Nephron progenitor cell (in vitro differentiated cells): ENCODE measurements at places on chromosomes 5 and 9.

- H3K4me3 ChIP-seq, result peak overlapping the region; percentile 13
- H3K36me3 ChIP-seq, result no peaks in the 10 kb centered on the region
- H3K27ac ChIP-seq, result peak overlapping the region; percentile 23
These were observed 8.3 kb upstream of the TGFBI start for GRCh38 chr5:136020383-136021015.

DNA sequence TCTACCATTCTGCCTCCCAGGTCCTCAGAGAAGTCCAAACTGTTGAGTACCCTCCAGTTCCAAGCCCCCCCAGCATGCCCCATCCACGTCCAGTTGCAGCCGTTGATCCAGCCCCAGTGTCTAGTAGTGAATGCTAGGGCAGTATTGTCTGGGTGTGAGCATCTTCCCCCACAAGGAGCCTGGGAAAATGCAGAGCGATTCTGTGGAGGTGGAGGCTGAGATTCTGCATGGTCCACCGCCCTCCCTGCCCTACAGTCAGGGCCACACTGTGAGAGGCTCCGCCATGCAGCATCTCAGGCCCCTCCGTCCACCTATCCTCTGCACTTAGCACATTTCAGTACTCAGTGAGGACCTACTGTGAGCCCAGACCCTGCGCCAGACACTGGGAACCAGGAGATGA lies 135.9 kb downstream of the GABBR2 start:
- H3K27me3 ChIP-seq, result peaks cover 9% of the 10 kb centered on the region
- no peak for DNase-seq
- H3K4me1 ChIP-seq, result peaks cover 5% of the 10 kb centered on the region
- no peak overlapping the region for H3K27ac ChIP-seq
- no peaks in the 10 kb centered on the region for H3K36me3 ChIP-seq

GRCh38 chr5:14356305-14356704 lies 213.2 kb downstream of the TRIO start:
- peaks cover 26% of the 10 kb centered on the region for H3K4me1 ChIP-seq
- no peak overlapping the region for H3K4me3 ChIP-seq
- H3K36me3 ChIP-seq, result peaks cover 27% of the 10 kb centered on the region
- H3K27ac ChIP-seq, result no peak overlapping the region

DNA sequence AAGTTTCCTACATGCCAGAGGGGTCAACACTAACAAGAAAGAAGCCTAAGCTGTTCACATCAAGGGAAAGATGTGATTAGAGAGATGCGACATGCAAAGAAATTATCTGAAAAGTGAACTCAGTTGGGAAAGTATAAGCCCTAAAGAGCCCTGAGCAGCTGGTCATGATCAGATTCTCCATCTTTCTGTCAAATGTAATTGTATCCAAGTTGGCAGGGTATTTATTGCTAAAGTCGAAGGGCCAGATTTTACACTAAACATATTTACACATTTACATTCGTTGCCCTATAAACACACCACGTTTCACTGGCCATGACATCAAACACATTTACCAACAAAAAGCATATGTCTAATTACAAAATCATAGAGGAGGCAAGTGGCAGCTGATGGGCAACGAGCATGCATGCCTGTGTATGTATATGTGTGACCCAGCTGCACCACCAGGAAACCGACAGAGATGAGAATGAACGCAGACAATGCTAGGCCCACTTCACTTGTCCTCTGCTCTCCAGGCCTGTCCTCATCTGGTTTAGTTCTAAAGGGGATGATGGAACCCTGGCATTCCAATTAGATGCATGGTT lies 6.3 kb downstream of the FOXD1 start:
- peaks cover 73% of the 10 kb centered on the region for H3K4me1 ChIP-seq
- H3K27me3 ChIP-seq, result peaks cover 91% of the 10 kb centered on the region
- no peak overlapping the region for H3K27ac ChIP-seq
- no peak for DNase-seq

DNA sequence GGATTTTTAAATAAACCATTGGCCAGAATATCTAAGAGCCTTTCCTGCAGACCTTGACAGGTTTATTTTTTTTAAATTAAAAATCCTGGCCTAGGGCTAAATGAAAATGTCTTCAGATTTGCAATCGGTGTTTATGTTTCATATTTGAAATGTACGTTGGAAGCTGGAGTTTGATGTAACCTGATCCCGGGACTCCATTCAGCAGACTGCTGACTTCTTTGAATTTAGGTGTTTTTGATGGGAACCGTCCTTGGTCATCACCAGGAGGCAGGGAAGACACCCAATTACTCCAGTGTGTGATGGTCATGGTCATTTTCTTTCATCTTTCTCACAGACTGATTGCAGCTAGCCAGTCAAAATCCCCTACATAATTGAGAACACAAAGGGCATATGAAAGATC lies 60.1 kb upstream of the BRINP1 start:
- no peaks in the 10 kb centered on the region for H3K36me3 ChIP-seq
- no peaks in the 10 kb centered on the region for H3K4me1 ChIP-seq
- H3K27me3 ChIP-seq, result no peaks in the 10 kb centered on the region
- no peak overlapping the region for H3K27ac ChIP-seq

DNA sequence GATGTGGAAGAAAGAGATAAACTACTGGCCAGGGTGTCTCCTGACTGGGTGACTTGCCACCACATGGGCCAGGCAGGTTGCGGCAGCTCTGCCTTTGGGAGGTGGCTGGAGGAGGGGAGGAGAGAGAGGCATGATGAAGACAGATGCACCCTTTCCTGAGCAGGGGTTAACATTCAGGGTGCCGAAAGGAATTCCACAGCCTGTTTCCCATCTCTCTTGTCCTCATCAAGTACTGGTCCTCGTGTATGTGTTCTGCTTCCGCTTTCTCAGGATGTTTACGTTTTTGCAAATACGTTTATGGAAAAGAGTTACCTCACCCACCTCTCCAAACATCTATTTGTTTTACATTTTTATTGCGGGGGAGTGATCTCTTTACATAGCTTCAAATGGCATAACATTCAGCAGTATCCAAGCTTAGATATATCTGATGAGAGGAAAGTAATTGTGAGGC lies 73.4 kb downstream of the C9orf85 start:
- peaks cover 17% of the 10 kb centered on the region for H3K36me3 ChIP-seq
- no peak overlapping the region for H3K4me3 ChIP-seq
- no peaks in the 10 kb centered on the region for H3K27me3 ChIP-seq

- peaks cover 51% of the 10 kb centered on the region for H3K36me3 ChIP-seq
- no peak overlapping the region for H3K27ac ChIP-seq
- H3K27me3 ChIP-seq, result no peaks in the 10 kb centered on the region
- DNase-seq, result no peak
These were observed 56.1 kb downstream of the LSM11 start for GRCh38 chr5:157799578-157799977.

GRCh38 chr5:78659714-78660113 lies 11.1 kb upstream of the LHFPL2 start:
- peaks cover 10% of the 10 kb centered on the region for H3K27me3 ChIP-seq
- no peak overlapping the region for H3K27ac ChIP-seq
- no peak overlapping the region for H3K4me3 ChIP-seq
- H3K4me1 ChIP-seq, result peaks cover 14% of the 10 kb centered on the region

GRCh38 chr9:123542435-123543225 lies 186.6 kb downstream of the CRB2 start:
- H3K4me1 ChIP-seq, result peaks cover 34% of the 10 kb centered on the region
- no peak overlapping the region for H3K27ac ChIP-seq
- H3K27me3 ChIP-seq, result peaks cover 6% of the 10 kb centered on the region
- H3K36me3 ChIP-seq, result peaks cover 7% of the 10 kb centered on the region

DNA sequence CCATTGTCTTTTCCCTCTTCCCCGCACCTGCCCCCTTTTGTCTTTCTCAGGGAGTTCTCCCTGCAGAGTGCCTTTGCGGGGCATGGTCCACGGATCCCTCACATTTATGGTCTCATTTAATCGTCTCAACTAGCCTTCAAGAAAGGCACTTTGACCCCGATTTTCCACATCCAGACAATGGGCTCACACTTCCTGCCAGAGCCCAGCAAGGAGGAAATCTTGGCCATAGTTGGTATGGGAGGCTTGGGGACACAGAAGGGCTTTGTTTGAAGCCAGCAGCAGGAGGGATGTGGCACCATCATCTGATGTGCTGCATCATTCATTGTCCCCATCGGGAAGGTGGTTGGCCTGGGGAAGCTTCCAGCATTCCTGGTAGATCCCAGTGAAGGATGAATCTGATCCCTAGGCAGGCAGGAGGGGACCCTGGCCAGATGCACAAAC lies 24.9 kb downstream of the GSN start:
- peaks cover 54% of the 10 kb centered on the region for H3K4me1 ChIP-seq
- no peaks in the 10 kb centered on the region for H3K36me3 ChIP-seq
- no peak for DNase-seq
- H3K27ac ChIP-seq, result no peak overlapping the region
- H3K27me3 ChIP-seq, result peaks cover 8% of the 10 kb centered on the region

- peaks cover 7% of the 10 kb centered on the region for H3K36me3 ChIP-seq
- H3K4me3 ChIP-seq, result no peak overlapping the region
- no peaks in the 10 kb centered on the region for H3K27me3 ChIP-seq
- H3K27ac ChIP-seq, result peak overlapping the region; percentile 84
These were observed 356.2 kb upstream of the CD180 start for GRCh38 chr5:67552773-67553172.

DNA sequence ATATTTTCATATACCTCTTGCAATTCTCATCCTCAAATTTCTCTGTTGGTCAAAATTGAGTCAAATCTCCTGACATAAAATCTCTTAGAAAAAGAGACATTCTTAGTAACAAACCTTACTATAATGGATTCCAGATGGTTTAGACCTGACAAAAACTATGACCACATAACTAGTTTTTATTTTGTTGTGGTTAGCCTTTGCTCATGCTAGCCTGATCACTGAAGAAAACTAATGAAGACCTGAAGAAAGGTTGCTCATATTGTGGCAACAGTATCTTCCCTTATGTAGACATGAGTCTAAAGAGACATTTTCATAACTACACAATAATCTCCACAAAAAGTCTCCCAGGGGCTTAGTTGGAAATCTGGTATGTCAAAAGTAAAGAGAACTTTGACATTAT lies 274.1 kb upstream of the TMEM161B start:
- H3K4me3 ChIP-seq, result no peak overlapping the region
- no peak for DNase-seq
- H3K4me1 ChIP-seq, result no peaks in the 10 kb centered on the region
- no peak overlapping the region for H3K27ac ChIP-seq
- peaks cover 3% of the 10 kb centered on the region for H3K27me3 ChIP-seq

DNA sequence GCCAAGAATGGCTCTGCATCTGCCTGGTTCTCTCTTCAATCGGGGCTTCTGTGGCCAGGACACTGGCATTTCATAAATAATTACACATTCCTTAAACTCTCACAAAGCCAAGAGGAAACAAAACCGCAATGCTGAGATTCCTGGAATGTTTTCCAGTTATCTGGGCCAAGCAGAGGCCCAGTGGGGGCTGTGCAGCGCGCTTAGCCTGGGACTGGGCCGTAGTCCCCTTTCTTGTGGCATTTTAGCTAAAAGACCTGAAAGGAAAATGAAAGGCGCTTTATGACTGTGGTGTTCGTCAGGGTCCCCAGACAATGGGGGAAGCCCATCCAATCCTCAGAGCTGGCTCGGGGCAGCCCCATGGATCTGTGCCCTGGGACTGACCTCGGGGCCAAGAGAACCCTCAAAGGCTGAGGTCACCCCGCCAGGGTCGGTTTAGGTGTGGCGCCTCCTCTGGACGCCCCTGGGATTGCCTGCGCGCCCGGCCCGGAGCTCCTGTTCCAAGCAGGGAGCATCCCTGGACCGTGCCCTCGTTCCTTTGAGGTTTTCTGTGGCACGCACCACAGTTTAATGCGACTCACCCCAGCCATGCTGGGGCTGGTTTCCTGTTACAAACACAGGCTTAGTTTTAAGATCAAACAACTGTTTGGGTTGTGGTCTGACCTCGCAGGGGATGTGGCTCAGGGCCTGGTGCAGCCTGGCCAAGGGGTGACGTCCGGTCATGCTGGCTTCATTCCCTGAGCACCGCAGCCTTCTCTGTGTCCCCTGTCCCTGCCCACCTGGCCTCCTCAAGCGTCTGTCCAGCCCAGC lies 51.5 kb upstream of the NKD2 start:
- H3K27me3 ChIP-seq, result peaks cover 16% of the 10 kb centered on the region
- DNase-seq, result no peak
- H3K36me3 ChIP-seq, result no peaks in the 10 kb centered on the region
- H3K4me1 ChIP-seq, result peaks cover 50% of the 10 kb centered on the region
- no peak overlapping the region for H3K4me3 ChIP-seq

DNA sequence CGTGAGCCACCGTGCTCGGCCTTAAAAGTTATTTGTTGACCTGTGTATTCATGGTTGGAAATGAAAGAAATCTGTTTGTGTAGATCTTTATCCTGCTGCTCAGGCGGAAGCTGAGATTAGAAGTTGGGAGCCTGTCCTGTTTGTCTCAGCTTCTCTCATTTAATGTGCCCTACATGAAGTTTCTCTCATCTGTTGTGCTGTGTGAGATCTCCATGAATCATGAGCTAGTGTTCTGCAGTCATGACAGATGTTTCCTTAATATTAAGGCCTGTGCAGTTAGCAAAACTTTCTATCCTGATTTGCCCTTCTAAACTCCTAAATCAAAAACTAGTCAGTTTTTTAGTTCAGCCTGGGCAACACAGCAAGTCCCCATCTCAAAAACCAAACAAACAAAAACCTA lies 59.5 kb downstream of the FAM78A start:
- no peak for DNase-seq
- no peak overlapping the region for H3K4me3 ChIP-seq
- peaks cover 5% of the 10 kb centered on the region for H3K27me3 ChIP-seq
- peaks cover 7% of the 10 kb centered on the region for H3K4me1 ChIP-seq

DNA sequence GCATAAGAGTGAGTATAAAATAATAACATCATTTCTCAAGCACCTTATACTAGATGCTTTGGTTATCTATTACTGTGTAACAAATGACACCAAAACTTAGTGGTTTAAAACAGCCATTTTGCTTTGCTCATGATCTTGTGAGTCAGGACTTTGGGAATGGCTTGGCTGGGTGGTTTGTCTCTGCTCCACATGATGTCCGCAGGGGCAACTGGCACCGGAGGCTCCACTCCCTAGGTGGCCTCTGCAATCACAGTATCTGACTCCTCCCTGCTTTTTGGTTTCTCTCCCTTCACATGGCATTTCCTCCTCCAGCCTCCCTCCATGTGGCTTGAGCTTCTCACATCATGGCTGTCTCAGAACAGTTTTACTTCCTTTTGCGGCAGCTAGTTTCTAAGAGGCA lies 259.5 kb downstream of the GAS1 start:
- H3K36me3 ChIP-seq, result peaks cover 5% of the 10 kb centered on the region
- peaks cover 5% of the 10 kb centered on the region for H3K4me1 ChIP-seq
- H3K27me3 ChIP-seq, result peaks cover 3% of the 10 kb centered on the region
- no peak overlapping the region for H3K4me3 ChIP-seq
- no peak for DNase-seq

GRCh38 chr5:53779541-53779981 lies 219.1 kb downstream of the NDUFS4 start:
- H3K27ac ChIP-seq, result no peak overlapping the region
- DNase-seq, result peak; percentile 5
- H3K4me1 ChIP-seq, result peaks cover 20% of the 10 kb centered on the region
- no peaks in the 10 kb centered on the region for H3K27me3 ChIP-seq

GRCh38 chr9:88852794-88853193 lies 138.5 kb upstream of the S1PR3 start:
- peaks cover 9% of the 10 kb centered on the region for H3K4me1 ChIP-seq
- DNase-seq, result no peak
- peaks cover 13% of the 10 kb centered on the region for H3K36me3 ChIP-seq
- H3K4me3 ChIP-seq, result no peak overlapping the region
- H3K27me3 ChIP-seq, result no peaks in the 10 kb centered on the region
- no peak overlapping the region for H3K27ac ChIP-seq

GRCh38 chr5:96146675-96147074 lies 185.0 kb upstream of the ELL2 start:
- no peak for DNase-seq
- no peak overlapping the region for H3K4me3 ChIP-seq
- no peaks in the 10 kb centered on the region for H3K36me3 ChIP-seq
- no peak overlapping the region for H3K27ac ChIP-seq
- H3K4me1 ChIP-seq, result peaks cover 29% of the 10 kb centered on the region

- no peak overlapping the region for H3K27ac ChIP-seq
- no peak overlapping the region for H3K4me3 ChIP-seq
- H3K4me1 ChIP-seq, result no peaks in the 10 kb centered on the region
- peaks cover 3% of the 10 kb centered on the region for H3K27me3 ChIP-seq
- H3K36me3 ChIP-seq, result peaks cover 59% of the 10 kb centered on the region
These were observed 22.4 kb upstream of the SLC6A3 start for GRCh38 chr5:1467341-1468246.
